ENCODE measurements at places on chromosomes 12 and 14. TPM values are rescaled to one million over a fixed set of nuclear protein-coding genes. Genes with fewer than 3 reads are reported as not detected.

DNA sequence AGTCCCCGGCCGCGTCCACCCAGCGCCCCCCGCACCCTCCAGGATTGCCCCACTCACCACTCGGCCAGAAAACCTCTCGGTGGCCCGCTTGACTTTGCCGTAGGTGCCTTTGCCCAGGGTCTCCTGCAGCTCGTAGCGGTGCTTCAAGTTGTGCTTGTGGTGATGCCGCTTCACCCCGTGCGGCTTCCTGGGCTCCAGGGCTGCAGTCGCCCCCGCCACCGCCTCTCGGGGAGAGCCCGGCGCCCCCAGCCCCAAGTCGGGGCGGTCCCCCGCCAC, 459 bp downstream of the NUAK1 start:
- no peak for DNase-seq

- DNase-seq = no peak
Measured at GRCh38 chr12:23945249-23945648, 4.2 kb downstream of the SOX5 start.

GRCh38 chr12:48774516-48774915, 14.4 kb downstream of the ADCY6 start:
- no peak for DNase-seq

DNA sequence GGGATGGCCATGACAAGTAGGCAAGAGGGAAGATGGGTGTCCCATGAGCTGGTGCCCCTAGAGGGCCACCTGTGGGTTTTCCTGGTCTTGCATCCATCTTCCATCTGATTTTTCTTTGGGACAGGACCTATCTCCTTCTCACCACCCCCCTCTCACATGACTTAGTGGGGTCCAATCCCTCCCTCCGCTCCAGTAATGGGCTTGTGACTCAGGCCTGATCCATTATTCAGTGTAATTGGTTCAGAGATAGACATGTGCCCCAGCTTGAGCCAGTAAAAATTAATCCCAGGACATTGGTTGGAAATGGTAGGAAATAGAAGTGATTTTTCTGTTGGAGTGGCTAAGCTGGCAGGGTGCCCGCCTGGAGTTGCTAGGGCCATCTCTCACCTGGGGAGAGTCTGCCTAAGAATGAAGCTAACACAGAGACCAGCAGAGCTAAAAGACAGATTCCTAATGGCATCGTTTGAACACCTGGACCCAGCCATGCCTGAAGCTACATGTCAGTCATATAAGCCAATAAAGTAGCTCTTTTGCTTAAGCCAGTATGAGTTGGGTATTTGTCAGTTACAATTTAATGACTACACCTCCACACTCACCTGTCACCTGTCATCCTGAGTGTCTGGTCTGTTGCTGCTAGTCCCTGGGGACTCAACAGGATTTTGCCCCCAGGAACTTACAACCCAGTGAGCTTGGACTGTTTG, 14.7 kb downstream of the RASAL1 start:
- DNase-seq = no peak

- DNase-seq = no peak
Measured at GRCh38 chr12:45010059-45010458, 40.8 kb downstream of the DBX2 start.

GRCh38 chr14:51636109-51636508, 15.6 kb upstream of the FRMD6 start:
- no peak for DNase-seq

The NANOG gene
- 0.33 TPM for total RNA-seq

DNA sequence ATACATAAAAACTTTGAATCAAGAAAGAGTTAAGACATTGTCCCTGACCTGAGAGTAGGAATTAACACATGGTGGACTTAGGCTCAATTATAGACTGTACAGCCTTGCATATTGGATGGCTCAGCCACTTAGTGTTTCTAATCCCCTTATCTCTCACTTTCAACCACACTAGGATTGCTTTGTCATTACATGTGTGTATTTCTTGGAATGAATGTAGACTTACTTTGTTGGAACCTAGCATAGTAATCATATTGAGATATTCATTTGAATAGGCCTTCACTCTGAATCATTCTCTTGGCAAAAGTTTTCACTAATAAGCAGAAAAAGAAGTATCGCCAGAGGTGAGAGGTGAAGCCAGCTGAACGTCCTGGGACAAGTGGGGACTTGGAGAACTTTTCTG, 1973.9 kb upstream of the FLRT2 start:
- no peak for DNase-seq

GRCh38 chr12:62681306-62681705, 214.7 kb downstream of the MON2 start:
- DNase-seq = no peak

- DNase-seq = no peak
Measured at GRCh38 chr12:42394429-42394828, 68.5 kb downstream of the PPHLN1 start.

DNA sequence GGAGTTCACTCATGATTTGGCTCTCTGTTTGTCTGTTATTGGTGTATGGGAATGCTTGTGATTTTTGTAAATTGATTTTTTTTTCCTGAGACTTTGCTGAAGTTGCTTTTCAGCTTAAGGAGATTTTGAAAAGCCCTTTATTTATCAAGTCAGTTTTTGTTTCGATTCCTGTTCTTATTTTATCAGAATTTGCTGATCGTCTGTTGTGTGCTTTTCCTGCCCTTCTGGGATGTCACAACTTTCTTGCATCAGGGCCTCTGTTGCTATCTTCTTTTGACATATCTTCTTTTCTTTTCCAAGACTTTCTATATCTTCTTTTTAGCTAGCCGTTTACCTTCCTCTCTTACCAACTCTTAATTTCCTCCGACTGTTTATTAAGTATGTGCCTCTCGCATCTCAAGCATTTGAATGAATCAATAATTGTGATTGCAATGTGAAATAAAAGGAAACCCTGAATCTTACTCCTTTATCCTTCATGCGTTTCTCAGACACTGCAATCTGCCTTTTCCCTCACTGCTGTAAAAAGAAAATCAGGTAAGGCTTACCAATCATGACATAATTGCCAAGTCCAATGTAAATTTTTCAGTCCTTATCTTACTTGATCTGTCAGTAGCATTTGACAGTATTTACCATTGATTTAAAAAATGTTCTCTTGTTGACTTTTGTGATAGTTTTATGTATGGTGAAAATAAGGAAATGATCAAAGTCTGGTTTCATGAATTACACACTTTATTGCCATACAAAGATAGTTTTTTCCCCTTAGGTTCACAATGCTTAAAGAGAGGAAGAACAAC, 53.0 kb downstream of the ETNK1 start:
- DNase-seq = no peak

The CD27 gene
- 52.3 TPM for total RNA-seq

GRCh38 chr12:119423285-119423684, 88.8 kb downstream of the CCDC60 start:
- no peak for DNase-seq

- DNase-seq = no peak
Measured at GRCh38 chr12:124006846-124007713, 34.1 kb downstream of the ZNF664 start.

- DNase-seq = no peak
Measured at GRCh38 chr12:46499901-46500300, 127.3 kb upstream of the SLC38A2 start.

The VDR gene
- 83.5 TPM for total RNA-seq

The RNU6-7 gene
- not detected for total RNA-seq

The TRIP11 gene
- 40.3 TPM for total RNA-seq

- DNase-seq = no peak
Measured at GRCh38 chr12:70540996-70541395, 96.2 kb downstream of the PTPRB start.

- no peak for DNase-seq
Measured at GRCh38 chr12:57838594-57839302, 7.8 kb downstream of the CTDSP2 start.

DNA sequence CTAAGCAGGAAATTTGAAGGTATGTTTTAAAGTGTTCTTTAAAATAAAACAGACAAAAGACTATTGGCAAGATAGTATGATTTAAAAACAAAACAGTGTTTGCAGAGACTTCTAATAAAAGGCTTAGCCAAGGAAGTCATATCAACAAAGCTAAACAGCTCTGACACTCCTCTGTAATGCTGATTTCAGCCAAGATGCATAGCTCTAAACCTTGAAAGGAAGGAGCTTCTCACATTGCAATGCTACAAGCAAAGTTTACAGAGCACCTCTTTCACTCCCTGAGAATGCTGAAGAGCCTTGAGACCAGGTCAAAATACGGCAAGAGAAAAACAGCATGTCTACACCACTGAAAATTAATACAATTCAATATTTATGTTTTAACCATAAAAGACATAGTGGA, 51.8 kb downstream of the PARP11 start:
- no peak for DNase-seq

DNA sequence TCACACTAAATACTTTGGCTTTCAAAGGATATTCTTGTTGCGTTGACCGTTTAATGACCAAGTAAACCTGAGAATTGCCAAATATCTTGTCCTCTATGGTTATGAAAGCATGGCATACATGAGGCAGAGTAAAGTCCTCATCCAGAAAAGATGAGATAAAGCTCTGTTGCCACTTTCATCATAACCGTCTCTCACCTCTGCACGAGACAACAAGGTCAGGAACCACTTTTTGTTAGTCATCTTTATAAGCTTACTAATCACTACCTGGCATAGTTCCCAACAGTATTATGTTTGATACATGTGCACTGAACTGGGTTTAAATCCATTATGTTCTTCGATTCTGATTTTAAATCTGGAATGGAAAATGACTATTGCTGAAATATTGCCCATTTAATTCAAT, 31.3 kb downstream of the PTPRB start:
- no peak for DNase-seq

- no peak for DNase-seq
Measured at GRCh38 chr12:82682851-82683261, 3.9 kb upstream of the TMTC2 start.

DNA sequence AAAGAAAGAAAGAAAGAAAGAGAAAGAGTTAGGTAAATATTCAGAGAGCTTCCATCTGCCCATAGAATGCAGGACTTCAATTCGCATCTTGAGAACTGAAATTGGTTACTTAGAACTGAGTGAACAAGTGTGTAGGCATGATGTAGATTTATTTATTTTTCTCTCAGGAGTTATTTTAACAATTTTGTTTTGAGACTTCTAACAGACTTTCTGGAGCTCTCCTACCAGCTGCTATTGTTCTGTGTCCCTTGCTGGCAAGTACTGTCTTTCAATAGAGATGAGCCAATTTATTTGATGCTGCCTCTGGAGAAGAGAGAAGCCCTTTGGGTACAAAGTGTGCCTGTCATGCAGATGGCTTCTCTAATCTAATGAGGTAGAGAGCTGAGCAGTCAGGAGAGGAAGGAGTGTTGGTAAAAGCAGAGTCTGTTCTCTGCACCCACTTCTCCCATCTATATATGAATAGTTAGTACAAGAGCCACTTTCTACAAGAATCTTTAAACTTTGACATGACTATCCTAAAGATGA, 67.0 kb downstream of the SYT1 start:
- DNase-seq = no peak

GRCh38 chr12:42824327-42824726, 234.8 kb upstream of the PRICKLE1 start:
- no peak for DNase-seq

The KLRC1 gene
- total RNA-seq = 5.0 TPM

DNA sequence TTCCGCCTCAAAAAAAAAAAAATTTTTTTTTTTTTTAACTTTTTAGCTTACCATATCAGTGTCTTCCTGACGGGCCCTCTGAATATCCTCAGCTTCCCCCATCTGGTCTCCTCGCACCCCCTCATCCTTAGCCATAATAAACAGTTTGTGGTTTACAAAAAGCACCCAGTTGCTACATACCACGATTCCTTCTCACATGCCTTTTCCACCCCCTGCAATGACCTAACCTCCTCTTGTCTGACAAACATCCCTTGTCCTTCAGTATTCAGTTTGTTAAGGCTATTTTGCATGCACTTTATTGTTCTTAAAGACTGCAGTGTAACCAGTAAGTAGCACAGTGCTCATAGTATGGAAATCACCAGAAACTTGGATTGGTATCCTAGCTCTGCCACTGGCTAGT, 88.5 kb downstream of the PPM1H start:
- no peak for DNase-seq

GRCh38 chr14:63677891-63678379, 36.3 kb upstream of the WDR89 start:
- no peak for DNase-seq

The CCDC88C gene
- total RNA-seq = 58.2 TPM

- DNase-seq = no peak
Measured at GRCh38 chr14:20956376-20956976, 1.2 kb downstream of the RNASE2 start.

- no peak for DNase-seq
Measured at GRCh38 chr12:105202202-105202601, 33.8 kb downstream of the APPL2 start.

GRCh38 chr12:128286970-128287369, 20.0 kb downstream of the TMEM132C start:
- DNase-seq = no peak

The APOF gene
- 0.16 TPM for total RNA-seq

- no peak for DNase-seq
Measured at GRCh38 chr14:44405011-44405486, 102.0 kb downstream of the FSCB start.

DNA sequence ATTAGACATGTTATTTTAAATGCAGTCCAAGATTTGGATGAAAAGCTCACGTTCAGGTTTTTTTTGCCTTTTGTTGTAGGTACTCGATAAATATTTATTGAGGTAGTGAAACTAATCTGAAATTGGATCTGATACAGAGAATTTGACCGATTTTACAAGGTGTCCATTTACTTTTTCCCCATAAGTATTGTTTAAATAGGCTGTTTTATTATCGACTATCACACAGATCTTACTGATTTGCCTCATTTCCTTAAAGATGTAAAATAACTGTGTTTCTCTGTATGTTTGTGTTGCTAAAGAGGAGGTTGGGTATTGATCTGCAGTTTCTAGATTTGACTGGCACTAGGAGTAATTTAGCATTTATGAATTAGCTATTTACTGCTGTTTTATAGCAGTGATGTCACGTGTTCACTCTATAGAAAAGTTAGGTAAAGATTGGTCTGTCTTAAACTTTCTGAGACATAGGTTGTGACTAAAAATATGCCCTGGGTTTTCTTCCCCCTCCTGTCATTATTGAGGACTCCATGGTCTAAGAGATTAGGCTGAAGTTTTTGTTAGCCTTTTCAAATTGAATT, 3.5 kb downstream of the RAP1B start:
- no peak for DNase-seq

DNA sequence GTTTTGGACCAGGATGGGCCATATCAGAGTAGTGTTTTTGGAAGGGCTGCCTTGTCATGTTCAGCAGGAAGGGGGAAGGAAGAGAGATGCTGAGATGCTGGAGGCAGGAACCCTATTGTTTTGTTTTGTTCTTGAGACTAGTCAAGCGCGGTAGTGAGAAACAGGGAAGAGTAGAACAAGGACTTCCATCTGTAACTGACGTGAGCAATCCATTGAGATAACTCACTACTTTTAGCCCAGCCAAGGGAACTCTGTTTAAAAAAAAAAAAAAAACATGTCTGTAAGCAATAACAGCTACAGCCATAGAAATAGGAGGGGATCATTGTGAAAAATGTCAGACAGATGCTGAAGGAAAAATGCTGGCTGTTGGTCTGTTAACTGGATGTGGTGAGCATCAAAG, 34.0 kb downstream of the CD9 start:
- no peak for DNase-seq

- DNase-seq = no peak
Measured at GRCh38 chr12:6542209-6543009, 8.1 kb downstream of the GAPDH start.

The LHX5 gene
- total RNA-seq = not detected

Data from activated T-cell treated with anti-CD3 and anti-CD28 coated beads, Interleukin-2, amount 50 U/mL, for 4 hours (primary cell).